ENCODE measurements at places on chromosomes 2 and 18.

DNA sequence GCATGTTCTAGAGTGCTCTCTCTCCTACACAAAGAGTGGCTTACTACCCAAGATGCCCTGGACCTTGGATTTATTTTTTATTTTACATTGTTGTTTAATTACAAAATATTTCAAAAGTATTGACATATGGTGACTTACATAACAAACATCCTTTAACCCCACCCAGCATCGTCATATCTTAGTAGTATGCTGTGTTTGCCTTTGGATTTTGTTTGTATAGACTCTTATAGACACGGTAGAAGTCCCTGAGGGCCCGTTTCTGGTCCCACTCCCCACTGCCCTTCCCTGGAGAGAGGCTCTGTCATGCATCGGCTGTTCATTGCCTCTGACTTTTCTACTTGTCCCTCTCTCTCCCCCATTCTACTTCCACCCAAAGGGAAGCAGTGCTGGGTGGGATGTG lies 112.0 kb downstream of the ZBTB7C start:
- DNase-seq: no peak

DNA sequence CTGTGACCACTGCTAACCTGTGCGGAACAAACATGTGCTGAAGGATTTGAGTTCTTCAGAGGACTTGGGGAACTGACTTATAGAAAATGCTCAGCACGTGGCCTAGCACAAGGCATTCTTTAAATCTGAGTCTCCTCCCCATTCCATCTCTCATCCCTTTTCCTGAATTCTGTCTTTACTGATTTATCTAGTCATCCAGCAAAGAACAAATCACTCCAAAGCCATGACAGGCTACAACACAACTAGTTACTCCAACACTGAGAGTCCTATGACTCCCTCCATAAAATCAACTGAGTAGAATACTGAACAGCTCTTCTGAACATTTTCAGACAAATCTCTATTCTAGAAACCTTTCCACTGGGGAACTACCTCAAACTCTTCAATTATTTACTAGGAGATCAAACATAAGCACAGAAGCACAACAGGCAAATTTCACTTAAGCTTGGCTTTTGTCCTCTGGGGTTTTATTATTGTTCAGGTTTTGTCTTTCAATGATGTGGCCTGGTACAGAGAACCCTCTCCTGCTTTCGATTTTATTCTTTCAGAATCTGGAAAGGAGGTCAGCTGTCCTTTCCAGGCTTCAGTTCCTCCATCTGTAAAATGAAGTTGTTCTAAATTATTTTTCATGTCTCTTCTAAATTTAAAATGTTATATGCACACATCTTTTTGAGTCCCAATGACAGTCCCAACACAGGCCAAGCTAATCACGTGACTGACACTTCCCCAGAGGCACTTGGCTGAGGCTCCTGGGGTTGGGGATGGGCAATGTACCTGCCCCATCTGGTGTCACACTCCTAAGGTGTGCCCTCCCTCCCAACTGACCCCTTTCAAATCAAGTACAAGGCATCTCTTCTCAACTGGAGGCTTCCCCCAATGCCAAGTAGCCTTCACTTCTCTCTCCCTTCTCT lies 31.8 kb downstream of the RNU4ATAC start:
- DNase-seq: no peak

- DNase-seq: no peak
These were observed 142.4 kb downstream of the DDX1 start for GRCh38 chr2:15733867-15734673.

GRCh38 chr2:151640087-151640486 lies 94.2 kb downstream of the NEB start:
- DNase-seq: no peak

- peak; percentile 41 for DNase-seq
These were observed 42.8 kb upstream of the BAZ2B start for GRCh38 chr2:159658881-159659873.

GRCh38 chr2:157875641-157876065 lies 477 bp downstream of the ACVR1 start:
- no peak for DNase-seq

DNA sequence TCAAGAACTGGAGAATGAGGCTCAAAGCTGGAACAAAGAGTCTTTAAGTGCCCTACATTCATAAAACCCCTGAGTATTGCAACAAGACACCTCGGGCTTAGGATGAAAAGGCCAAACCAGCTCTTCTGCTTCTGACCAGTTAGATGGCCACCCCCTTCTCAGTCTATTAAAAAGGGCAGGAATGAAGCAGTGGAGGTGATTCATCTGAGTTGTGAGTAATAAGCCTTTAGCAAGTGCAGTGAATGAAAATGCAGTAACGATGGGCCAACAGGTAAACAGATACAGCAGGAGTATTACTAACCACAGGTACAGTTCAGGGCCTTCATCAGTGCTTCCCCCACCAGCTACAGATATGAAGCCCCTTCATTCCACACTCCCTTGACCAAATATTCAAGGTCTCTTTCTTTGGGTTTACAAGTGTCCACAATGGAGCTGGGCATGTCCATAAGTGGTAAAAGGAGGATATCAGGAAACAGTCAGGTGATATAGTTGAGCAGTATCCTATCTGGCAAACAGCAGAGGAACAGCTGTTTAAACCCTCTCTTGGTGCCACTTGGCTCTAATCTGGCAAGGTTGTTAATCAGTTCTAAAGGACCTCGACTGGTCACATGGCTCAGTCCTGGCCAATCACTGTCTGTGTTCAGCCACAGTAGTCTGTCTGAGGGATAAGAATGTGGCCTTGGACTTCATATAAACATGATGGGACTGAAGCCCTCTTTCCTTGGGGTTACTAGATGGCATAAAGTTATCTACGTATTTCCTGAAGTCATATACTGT lies 17.8 kb downstream of the SERPINB13 start:
- no peak for DNase-seq

DNA sequence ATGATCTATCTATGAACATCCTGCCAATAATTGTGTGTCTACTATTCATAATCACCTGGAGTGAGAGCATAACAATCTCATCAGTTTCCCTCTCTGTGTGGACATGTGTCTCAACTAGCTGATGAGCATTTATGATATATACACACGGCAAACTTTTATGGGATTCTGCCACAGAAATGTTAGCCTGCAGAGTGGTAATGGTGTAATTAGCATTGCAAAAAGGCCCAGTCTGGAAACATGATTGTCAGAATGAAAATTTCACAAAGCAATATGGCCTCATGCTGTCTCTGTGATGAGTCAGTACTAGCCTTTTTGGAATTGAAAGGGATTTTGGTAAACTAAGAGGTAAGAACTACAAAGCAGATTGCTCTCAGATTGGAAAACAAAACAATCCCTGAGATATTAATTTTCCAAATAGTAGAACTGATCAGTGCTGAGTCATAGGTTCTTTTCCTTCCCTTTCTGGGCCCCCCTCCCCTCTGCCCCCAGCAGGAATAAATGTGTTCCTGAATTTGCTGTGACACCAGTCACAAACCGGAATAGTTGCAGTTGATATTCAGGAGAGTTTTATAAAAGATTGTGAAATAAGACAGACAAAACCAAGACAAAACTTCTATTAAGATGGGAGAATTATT lies 189.2 kb downstream of the OSR1 start:
- no peak for DNase-seq

- no peak for DNase-seq
These were observed 10.9 kb downstream of the KLF7 start for GRCh38 chr2:207154556-207155510.

DNA sequence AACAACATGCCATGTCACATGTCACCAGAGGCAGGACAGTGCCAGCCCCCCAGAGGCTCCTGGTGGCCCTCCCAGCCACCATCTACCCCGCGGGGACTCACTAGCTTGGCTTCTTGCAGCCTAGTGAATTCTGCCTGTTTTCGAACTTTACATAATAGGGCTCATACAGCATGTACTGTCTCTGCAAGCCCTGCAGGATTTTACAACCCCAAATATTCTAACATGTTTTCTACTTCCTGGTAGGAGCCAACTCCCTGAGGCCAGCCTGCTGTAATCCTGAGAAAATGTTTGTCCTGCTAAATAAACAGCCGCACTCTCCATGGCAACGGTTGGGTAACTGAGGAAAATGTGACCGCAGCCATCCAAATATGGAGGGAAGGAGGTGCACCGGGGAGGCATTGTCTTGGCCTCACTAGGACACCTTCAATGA lies 2.7 kb downstream of the PER2 start:
- peak; percentile 92 for DNase-seq

DNA sequence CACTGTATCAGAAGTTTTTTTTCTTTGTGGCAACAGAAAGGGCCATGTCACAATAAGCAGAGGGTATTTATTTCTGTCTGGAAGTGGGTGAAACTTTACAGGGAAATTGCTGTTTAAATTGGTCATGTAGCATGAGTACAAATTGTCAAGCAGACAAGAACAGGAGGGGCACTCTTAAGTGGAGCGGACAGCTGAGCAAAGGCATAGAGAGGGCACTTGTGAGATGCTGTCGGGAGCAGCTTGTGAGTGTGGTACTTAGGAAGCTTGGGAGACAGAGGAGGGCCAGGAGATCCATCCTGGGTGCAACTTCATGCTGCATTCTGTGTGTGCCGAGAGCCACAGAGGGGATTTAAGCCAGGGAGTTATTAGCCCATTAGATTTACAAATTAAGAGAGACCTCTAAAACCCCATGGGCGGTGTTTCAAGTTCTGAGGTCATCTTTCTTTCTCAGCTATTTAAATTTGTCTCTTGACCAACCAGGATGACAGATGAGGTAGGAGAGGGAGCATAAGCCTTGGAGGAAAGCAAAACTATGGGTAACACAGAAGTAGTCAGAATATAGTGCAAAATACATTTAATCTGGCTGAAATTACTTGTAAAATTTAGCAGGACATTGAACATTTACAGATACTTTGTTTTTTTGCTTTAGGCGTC lies 30.4 kb downstream of the INPP4A start:
- DNase-seq: no peak

DNA sequence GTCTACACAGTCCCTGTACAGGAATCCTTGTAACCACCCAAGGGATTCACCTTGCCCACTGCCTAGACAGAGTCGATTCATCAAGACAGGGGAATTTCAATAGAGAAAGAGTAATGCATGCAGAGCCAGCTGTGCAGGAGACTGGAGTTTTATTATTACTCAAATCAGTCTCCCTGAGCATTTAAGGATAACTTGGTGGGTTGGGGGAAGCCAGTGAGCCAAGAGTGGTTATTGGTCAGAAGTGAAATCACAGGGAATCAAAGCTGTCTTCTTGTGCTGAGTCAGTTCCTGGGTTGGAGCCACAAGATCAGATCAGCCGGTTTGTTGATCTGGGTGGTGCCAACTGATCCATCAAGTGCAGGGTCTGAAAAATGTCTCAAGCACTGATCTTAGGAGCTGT lies 17.8 kb upstream of the FAM98A start:
- no peak for DNase-seq

DNA sequence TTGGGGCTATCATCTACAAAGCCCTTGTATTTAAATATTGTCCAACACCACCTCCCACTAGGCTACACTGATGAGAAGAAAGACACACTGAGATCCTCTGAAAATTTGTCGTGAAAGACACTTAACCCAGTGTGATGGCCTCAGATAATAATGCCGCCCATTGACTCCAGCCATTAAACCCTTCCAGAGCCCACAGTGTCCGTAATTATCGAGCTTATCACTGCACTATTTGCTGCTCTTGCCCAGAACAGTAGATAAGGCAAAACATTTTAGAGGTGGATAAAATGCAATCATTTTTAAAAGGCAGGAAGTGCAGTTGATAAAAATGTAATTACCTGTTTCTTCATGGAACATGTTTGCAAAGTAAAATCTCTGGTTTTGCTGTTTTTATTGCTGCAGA lies 121.3 kb upstream of the DDX18 start:
- DNase-seq: no peak

GRCh38 chr2:233503947-233504637 lies 62.5 kb downstream of the USP40 start:
- no peak for DNase-seq

- DNase-seq: no peak
These were observed 69.7 kb downstream of the TBC1D8 start for GRCh38 chr2:101081375-101081907.

DNA sequence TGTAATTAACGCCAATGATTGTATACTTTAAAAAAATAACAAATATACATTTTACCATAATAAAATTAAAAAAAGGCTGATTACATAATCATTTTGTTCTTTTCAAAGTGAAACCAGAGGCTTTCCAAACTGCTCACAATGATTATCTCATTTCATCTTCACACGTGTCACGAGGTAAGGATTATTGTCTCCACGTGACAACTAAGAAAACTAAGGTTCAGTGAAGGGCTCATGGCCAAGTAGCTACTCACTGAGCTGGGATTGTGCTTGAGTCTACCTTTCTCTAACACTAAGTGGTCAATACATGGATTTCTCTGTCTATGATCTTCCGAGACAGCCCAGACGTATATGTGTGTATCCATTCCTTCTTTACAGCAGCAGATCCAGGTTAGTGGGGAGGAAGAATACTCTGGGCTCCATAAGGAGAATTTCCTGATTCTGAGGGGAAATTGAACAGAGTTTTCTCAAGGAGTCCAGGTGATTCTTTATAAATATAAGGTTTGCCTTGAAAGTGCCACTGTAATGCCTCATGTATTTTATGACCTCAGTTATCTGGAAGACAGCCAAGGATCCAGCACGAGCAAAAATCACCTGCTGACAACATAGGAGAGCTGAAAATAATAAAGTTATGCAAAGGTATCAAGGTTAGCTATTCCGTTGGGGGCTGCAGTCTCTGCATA lies 25.6 kb upstream of the ACSL3 start:
- DNase-seq: no peak

DNA sequence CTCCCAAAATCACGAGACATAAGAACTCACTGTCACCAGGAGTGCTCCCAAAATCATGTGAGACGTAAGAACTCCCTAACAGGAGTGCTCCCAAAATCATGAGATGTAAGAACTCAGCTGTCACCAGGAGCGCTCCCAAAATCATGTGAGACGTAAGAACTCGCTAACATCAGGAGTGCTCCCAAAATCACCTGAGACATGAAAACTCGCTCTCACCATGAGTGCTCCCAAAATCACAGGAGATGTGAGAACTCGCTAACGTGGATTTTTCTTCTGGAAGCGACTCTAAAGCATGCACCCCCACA lies 53.1 kb downstream of the CTDP1 start:
- no peak for DNase-seq

GRCh38 chr18:64037812-64038414 lies 68.0 kb downstream of the SERPINB8 start:
- no peak for DNase-seq

DNA sequence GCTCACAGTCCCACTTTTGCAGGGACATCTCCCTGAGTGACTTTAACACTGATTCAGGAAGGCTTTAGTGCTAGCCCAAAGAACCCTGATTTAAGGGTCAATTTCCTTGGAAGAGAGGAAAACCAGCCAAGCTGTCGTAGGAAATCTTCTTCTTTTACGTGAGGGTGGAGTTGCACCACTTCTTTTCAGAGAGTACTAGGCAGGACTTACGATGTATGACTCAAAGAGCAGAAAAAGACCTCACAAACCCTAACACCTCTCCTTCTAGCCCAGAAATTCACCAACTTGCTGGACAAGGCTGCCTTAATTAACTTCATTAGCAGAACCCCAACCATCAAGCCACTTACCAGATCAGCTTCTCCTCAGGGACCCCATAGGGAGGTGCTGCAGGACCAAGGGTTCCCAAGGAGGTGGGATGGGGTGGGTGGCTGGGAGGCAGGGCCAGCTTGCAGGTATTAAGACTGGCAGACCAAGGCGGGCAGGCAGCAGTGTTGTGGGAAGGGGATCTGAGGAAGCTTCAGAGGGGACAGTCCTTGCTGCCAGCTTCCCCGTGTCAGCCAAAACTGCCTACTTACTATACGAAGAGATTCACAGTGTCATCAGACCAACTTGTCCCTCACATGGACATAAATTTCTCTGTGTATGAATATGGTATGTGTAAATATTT lies 6.7 kb downstream of the SERPINB2 start:
- no peak for DNase-seq
